ENCODE measurements at places on chromosomes 12 and 14. TPM values are rescaled to one million over a fixed set of nuclear protein-coding genes. Genes with fewer than 3 reads are reported as not detected.

Gene RAD9B
- 1.1 TPM for total RNA-seq

Gene CABP1
- total RNA-seq: not detected

Gene SRRM4
- total RNA-seq: not detected

Gene NEUROD4
- total RNA-seq: 0.09 TPM

GRCh38 chr12:123231931-123232330 lies 1.0 kb downstream of the MPHOSPH9 start:
- peak overlapping the region; percentile 82 for H3K4me3 ChIP-seq
- DNase-seq: no peak
- H3K27me3 ChIP-seq: no peaks in the 10 kb centered on the region
- H3K36me3 ChIP-seq: no peaks in the 10 kb centered on the region

DNA sequence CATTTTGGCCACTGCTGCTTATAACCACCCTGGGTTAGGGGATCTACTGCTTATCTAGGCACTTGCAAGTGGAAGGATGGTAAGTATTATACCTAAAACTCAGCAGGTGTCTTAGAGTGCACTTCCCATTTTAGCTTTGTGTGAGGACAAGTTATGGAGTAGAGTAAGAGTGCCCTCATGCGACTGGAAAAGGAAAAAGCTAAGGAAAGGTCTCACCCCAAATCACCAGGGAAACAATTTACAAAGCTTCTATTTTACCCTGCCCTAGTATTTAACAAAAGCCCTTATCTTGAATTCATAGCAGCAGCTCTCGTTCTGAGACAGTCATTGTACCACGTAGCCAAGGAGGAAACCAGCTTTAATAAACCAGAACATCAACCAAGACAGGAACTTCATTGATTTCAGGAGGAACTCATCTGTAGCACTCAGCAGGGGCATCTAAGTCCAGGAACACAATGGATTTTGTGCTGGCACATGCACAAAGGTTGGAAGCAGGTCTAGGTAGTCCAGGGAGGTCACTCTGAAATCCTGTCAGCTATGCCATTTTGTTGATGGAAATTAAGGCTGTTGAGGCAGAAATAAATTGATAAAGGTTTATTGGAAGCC lies 2.9 kb downstream of the RDH12 start:
- H3K36me3 ChIP-seq: no peaks in the 10 kb centered on the region
- H3K4me1 ChIP-seq: no peaks in the 10 kb centered on the region
- no peak overlapping the region for H3K4me3 ChIP-seq
- DNase-seq: peak; percentile 57
- no peak overlapping the region for H3K27ac ChIP-seq
- no peaks in the 10 kb centered on the region for H3K27me3 ChIP-seq

- H3K4me3 ChIP-seq: no peak overlapping the region
- H3K27ac ChIP-seq: no peak overlapping the region
- H3K36me3 ChIP-seq: no peaks in the 10 kb centered on the region
- no peak for DNase-seq
- no peaks in the 10 kb centered on the region for H3K27me3 ChIP-seq
These were observed 17.5 kb upstream of the PPP1CC start for GRCh38 chr12:110760204-110760609.

DNA sequence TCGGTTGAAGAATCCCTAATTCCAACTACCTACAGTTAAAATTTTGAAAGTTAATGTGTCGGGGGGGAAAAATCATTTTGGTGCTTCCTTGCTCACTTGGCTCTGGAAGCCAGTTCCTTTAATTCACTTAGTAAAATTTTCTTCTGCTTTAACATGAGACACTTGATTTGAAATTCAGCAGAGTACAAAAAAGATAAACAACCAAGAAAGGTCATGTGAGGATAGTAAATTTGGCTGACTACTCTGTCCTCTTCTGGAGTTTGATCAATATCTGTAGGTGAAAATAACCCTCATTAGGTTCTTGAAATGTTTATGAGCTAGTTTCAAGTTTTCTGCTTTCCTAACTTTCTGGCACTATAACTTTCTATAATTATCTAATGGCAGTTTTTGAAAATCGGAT lies 43.4 kb downstream of the KCNJ8 start:
- H3K4me1 ChIP-seq: no peaks in the 10 kb centered on the region
- H3K27ac ChIP-seq: no peak overlapping the region
- H3K4me3 ChIP-seq: no peak overlapping the region
- DNase-seq: no peak
- H3K36me3 ChIP-seq: no peaks in the 10 kb centered on the region

- H3K4me3 ChIP-seq: peak within 1 kb of the TSS; percentile 60
- peaks cover 22% of the 10 kb centered on the region for H3K4me1 ChIP-seq
- peak; percentile 55 for DNase-seq
- peak within 1 kb of the TSS; percentile 46 for H3K27ac ChIP-seq
- H3K27me3 ChIP-seq: no peaks in the 10 kb centered on the region
- H3K36me3 ChIP-seq: no peaks in the 10 kb centered on the region
These were observed at the start of gene FLVCR2 for GRCh38 chr14:75578102-75578785. Gene FLVCR2, plus strand, starts transcription at chr14:75578620. Its CDS starts 353 bp downstream, at chr14:75578973.

GRCh38 chr12:116528065-116528464 lies 31.1 kb upstream of the MAP1LC3B2 start:
- H3K36me3 ChIP-seq: no peaks in the 10 kb centered on the region
- H3K27ac ChIP-seq: no peak overlapping the region
- H3K27me3 ChIP-seq: no peaks in the 10 kb centered on the region

- no peaks in the 10 kb centered on the region for H3K27me3 ChIP-seq
- no peak for DNase-seq
- H3K36me3 ChIP-seq: no peaks in the 10 kb centered on the region
- no peak overlapping the region for H3K4me3 ChIP-seq
These were observed 493.8 kb downstream of the FUT8 start for GRCh38 chr14:65906344-65906743.

DNA sequence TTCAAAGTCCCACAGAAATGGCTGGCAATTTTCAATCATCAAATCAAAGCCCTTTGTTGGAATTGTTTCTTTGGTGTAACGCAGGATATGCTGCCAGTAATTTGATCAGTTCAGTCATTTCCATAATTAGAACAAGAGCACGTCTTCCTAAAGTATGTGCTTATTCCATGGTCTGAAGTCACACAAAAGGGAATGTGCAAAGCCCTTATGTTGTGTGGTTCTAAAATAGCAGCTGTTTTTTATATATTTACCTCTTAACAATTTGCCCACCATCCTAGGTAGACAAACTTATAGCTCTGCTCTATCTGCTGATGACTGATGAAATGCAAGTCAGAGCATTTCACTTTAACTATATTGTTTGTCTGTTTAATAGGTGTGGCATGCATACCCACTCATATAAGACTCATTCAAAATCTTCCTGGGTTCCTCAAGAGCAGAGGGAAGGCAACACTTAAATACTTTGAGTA lies 176.1 kb upstream of the SLC38A2 start:
- no peaks in the 10 kb centered on the region for H3K27me3 ChIP-seq
- H3K36me3 ChIP-seq: no peaks in the 10 kb centered on the region
- peaks cover 30% of the 10 kb centered on the region for H3K4me1 ChIP-seq
- DNase-seq: no peak
- H3K27ac ChIP-seq: no peak overlapping the region
- H3K4me3 ChIP-seq: no peak overlapping the region

GRCh38 chr14:60349663-60350365 lies 100.8 kb downstream of the PPM1A start:
- H3K27ac ChIP-seq: no peak overlapping the region
- DNase-seq: no peak
- H3K27me3 ChIP-seq: no peaks in the 10 kb centered on the region
- H3K36me3 ChIP-seq: no peaks in the 10 kb centered on the region
- H3K4me1 ChIP-seq: no peaks in the 10 kb centered on the region

DNA sequence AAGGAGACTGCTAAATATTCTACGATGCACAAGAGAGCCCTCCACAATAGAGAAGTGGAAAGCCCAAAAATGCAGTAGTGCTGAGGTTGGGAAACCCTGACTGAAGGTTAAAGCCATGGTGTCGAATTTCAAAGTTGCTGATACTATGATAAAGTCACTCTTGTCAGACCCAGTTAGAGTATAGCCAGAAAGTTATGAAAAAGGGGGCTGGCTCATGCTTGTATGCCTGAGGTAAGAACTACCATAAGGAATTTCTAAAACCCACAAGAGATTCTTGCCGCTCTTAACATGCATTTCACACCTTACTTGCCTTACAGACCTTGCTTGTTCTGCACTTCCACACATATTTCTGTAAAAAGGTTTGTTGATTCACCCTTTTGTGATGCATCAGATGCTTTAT lies 184.6 kb downstream of the SLC6A15 start:
- no peaks in the 10 kb centered on the region for H3K27me3 ChIP-seq
- no peaks in the 10 kb centered on the region for H3K4me1 ChIP-seq
- H3K4me3 ChIP-seq: no peak overlapping the region
- no peaks in the 10 kb centered on the region for H3K36me3 ChIP-seq
- no peak for DNase-seq
- no peak overlapping the region for H3K27ac ChIP-seq

DNA sequence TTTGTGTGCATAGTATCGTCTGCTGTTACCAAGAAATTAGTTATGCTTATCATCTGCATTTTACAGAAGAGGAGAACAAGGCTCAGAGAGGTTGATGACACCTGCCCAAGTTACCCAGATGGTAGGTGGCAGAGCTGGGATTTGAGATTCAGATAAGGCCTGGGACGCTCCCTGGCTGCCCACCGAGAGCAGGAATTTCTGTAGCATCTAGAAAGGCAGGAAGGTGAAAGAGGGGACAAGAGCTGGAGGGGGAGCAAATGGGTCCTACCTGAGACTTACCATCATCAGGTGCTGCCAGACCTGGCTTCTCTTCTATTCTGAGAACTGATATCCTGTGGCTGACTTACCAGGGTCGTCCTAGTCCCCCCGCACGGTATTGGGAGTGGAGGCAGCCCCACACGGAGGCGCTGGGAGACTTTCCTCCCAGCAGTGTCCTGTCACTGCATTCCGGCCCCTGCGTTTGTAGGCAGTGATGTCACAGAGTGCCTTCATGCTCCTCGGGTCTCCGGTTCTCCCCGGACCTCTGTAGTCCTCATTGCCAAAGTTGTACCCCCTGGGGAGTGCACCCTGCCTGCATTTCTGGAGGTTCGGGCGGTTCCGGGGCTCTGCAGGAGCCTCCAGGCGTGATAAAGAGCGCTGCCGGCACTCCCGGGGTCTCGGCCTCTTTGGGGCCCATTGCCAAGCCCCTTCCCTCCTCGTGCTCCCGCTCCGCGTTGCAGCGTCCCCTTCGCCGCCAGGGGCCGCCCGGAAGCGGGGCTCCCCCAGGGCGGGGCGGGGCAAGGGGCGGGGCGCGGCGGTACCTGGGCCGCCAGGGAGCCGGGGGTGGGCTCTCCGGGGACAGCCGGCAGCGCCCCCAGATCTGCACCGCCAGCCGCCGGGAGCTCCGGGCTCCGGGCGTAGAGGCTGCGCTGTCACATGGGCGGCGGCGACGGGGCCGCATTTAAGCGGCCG lies at the start of gene CABP1:
Gene CABP1 (plus strand): TSS at position 856 of the 951 bp plus-strand sequence. CDS start 60 bp downstream, at position 916.
- peaks cover 25% of the 10 kb centered on the region for H3K27me3 ChIP-seq
- H3K4me3 ChIP-seq: peak within 1 kb of the TSS; percentile 22
- no peak within 1 kb of the TSS for H3K27ac ChIP-seq
- H3K4me1 ChIP-seq: peaks cover 8% of the 10 kb centered on the region
- no peaks in the 10 kb centered on the region for H3K36me3 ChIP-seq

- no peak for DNase-seq
- H3K36me3 ChIP-seq: no peaks in the 10 kb centered on the region
- no peaks in the 10 kb centered on the region for H3K27me3 ChIP-seq
- no peak overlapping the region for H3K27ac ChIP-seq
These were observed 164.2 kb downstream of the CHST11 start for GRCh38 chr12:104620837-104621531.

- no peak for DNase-seq
- H3K27ac ChIP-seq: no peak overlapping the region
- no peaks in the 10 kb centered on the region for H3K4me1 ChIP-seq
- H3K4me3 ChIP-seq: no peak overlapping the region
- no peaks in the 10 kb centered on the region for H3K27me3 ChIP-seq
- no peaks in the 10 kb centered on the region for H3K36me3 ChIP-seq
These were observed 221.7 kb upstream of the NAV3 start for GRCh38 chr12:77609016-77609415.

- no peak for DNase-seq
- no peaks in the 10 kb centered on the region for H3K4me1 ChIP-seq
- H3K27me3 ChIP-seq: no peaks in the 10 kb centered on the region
- H3K36me3 ChIP-seq: no peaks in the 10 kb centered on the region
- no peak overlapping the region for H3K4me3 ChIP-seq
These were observed 56.6 kb downstream of the TTC9 start for GRCh38 chr14:70698288-70698687.

DNA sequence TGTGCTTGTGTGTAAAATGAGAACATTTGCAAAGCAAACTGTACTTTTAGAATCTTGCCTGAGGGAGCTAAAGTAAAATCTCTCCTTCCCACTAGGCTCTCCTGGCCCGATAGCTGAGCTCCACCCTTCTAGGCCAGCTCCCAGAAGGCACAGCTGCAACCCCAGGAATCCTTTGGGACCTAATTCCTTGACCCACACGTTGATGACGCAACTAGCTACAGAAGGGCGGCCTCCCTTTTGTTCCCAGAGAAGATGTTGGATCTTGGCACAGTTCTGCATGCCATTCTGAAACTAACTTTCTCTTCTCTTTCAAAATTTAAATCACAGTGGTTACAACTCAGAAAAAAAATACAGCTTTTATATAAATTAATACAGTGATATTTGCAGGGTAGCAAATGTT lies 268.1 kb downstream of the EGLN3 start:
- H3K4me1 ChIP-seq: no peaks in the 10 kb centered on the region
- no peaks in the 10 kb centered on the region for H3K36me3 ChIP-seq
- H3K27ac ChIP-seq: no peak overlapping the region
- no peaks in the 10 kb centered on the region for H3K27me3 ChIP-seq
- no peak for DNase-seq
- no peak overlapping the region for H3K4me3 ChIP-seq

DNA sequence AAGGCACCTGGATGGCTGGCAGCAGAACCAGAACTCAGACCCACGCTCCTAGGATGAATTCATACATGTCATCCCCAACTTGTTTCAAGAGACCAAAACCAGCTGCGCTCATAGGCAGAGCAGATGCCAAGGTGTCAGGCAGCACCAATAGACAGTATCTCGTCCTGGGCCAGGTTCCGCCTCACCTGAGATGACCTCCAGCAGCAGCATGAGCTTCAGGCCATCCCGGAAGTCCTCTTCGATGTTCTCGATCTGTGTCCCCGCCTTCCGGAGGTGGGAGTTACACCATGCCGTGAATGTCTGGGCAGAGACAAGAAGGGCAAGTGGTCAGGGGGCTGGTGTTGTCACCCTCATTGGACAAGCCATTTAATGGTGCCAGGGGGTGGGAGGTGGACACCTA lies 53.7 kb downstream of the ACTN1 start:
- H3K27ac ChIP-seq: no peak overlapping the region
- no peaks in the 10 kb centered on the region for H3K36me3 ChIP-seq
- H3K4me1 ChIP-seq: no peaks in the 10 kb centered on the region
- no peak for DNase-seq
- H3K4me3 ChIP-seq: no peak overlapping the region

DNA sequence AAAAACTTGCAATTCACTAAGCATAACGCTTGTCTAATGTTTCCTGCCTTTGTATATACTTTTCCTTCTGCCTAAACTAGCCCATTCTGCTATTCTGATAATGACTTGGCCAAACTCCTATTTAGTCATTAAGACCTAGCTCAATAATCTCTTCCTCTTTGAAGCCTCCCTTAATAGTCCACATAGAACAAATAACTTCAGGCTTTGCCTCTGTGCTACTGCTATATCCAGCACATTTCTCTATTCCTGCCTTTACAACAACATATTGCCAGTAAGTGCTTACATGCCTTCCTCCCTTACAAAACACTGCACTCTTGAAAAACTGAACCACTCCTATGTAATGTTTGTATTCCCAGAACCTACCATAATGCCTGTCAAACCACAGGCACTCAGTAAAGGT lies 13.8 kb downstream of the PRICKLE1 start:
- no peaks in the 10 kb centered on the region for H3K27me3 ChIP-seq
- no peak overlapping the region for H3K4me3 ChIP-seq
- no peak overlapping the region for H3K27ac ChIP-seq
- no peak for DNase-seq
- no peaks in the 10 kb centered on the region for H3K36me3 ChIP-seq
- no peaks in the 10 kb centered on the region for H3K4me1 ChIP-seq

Data from CD4-positive, alpha-beta memory T cell (primary cell).